ENCODE measurements at places on chromosomes 16 and 17.

DNA sequence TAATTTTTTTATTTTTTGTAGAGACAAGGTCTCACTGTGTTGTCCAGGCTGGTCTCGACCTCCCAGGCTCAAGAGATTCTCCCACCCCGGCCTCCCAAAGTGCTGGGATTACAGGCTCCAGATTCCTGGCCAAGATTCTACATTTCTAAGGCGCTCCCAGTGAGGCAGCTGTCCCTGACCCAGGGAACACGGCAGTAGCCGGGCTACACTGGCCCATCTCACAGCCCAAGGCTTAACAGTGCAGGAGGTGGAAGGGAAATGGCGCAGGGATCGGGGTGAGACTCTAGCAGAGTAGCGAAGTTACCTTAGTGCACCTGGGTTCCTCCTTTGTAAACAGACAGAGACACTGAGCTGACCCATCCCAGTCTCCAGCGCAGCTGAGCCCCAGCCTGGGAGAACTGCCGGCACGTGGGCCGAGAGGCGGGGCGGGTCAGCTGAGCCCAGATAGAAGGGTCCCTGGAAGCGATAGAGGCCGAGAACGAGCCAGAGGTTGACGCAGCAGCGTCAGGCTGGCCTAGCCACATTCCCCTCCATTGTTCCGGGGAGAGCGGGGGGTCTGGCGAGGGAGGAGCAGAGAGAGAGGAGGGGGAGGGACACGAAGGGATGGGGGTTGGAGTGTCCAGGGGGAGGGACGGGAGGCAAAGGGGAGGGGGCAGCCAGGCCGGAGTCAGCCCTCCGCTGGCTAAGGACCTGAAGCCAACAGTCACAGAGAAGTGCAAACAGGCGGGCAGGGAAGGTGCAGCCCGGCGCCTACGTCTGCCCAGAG, 2.5 kb downstream of the CARHSP1 start:
- DNase-seq: no peak

DNA sequence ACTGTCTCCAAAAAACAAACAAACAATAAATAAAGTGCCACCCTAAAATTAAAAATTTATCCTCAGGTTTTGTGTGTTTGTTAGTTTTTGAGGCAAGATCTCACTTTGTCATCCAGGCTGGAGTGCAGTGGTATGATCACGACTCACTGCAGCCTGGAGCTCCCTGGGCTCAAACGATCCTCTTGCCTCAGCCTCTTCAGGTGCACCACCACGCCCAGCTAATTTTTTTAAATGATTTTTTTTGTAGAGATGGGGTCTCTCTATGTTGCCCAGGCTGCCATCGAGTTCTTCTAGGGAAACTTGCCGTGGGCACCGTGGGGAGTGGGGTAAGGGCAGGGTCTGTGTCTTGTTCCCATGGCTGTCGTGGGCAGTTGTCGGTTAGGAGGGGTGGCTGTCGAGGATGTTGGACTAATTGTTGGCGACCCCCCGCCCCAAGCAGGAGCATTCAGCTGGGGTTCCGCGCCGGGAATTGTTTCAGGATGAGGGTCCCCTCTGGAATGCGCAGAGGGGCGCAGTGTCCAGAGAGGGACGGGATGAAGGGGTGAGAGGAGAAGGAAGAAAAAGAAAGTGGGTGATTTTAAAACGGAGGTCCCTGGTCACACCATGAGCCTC, 1.1 kb upstream of the RNF213 start:
- no peak for DNase-seq

GRCh38 chr17:79043191-79043930, 19.4 kb downstream of the C1QTNF1 start:
- DNase-seq: no peak

DNA sequence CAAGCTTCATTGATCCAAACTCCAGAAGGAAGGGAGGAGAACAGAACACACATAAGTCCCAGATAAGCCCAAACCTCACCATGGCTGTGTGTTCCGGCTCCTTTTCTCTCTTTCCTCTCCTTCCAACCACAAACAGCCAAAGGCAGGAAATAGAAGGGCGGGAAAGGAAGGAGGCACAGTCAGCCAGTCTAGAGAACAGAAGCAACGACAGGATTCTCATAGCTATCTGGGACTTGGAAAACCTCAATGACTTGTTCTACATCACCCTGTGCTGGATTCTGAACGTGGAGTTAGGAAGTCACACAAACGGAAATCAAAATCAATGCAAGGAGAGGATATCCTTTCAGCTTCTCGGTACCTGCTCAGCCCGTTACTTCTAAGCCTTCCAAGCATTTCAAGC, 9.0 kb downstream of the CRK start:
- no peak for DNase-seq

DNA sequence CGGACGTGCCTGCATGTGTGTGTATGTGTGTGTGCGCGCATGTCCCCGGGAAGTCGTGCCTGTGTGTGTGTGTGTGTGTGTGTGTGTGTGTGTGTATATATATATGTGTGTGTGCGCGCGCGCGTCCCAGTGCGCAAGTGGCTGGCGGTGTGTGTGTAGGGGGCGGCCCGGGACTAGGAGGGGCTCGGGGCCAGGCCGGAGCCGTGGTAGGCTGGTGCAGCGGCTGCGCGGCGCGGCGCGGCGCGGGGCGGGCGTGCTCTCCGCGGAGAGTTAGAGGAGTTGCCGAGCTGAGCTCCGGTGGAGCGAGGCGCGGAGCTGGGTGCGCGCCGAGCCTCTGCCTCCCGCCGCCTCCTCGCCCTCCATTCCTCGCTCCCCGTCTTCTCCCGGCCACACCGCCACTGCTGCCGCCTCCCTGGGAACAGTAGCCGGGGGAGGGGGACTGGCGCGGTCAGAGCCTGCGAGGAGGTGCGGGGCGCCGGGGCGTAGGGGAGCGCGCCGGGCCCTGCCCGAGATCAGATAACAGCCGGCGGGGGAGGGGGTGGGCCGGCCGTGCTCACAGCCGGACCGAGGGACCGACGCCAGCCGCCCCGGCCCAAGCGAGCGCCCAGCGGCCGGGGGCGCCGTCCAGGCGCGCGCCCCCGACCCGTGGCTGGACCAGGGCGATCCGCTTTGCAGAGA, at the start of gene KCNJ12:
KCNJ12 (plus strand) TSS at position 277 of the 678 bp plus-strand sequence. CDS start 38,986 bp downstream, outside the sequence.
- no peak for DNase-seq

DNA sequence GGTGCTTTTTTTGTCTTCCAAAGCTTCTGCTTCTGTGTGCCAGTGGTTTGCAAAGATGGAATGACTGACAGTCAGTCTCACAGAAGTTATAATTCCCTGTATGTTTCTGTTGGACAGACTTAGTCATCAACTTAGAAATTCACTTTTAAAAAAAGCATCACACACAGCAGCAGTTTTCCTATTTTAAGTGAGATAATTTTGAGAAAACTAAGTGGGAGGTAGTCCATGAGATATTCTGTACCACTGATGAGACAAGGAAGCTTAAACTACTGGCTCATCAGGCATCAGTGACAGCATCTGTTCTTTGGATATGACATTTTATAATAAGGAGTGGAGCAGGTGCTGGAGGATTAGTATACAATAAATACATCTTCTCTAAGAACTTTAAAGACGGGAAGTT, 20.0 kb downstream of the CNP start:
- no peak for DNase-seq

GRCh38 chr17:58493506-58493905, 5.3 kb upstream of the HSF5 start:
- DNase-seq: no peak

DNA sequence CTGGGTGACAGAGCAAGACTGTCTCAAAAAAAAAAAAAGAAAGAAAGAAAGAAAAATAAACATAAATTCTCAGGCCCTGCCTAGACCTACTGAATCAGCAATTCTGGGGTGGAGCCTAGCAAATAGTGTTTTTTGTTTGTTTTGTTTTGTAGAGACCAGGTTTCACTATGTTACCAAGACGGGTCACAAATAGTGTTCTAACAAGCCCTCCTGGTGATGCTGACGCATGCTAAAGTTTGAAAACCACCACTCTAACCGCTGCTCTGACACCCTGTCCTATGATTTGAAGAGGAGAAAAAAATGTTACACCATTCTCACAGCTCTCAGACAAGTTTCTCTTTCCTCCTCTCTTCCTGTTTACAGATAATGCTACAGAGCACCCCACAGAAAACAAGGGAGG, 1.5 kb downstream of the MRPL10 start:
- DNase-seq: no peak

- peak; percentile 66 for DNase-seq
Measured at GRCh38 chr17:40069751-40070708, 7.3 kb downstream of the THRA start.

- no peak for DNase-seq
Measured at GRCh38 chr17:63930951-63931575, 1.1 kb downstream of the CD79B start.

GRCh38 chr16:50841081-50841886, 99.4 kb downstream of the CYLD start:
- DNase-seq: no peak

DNA sequence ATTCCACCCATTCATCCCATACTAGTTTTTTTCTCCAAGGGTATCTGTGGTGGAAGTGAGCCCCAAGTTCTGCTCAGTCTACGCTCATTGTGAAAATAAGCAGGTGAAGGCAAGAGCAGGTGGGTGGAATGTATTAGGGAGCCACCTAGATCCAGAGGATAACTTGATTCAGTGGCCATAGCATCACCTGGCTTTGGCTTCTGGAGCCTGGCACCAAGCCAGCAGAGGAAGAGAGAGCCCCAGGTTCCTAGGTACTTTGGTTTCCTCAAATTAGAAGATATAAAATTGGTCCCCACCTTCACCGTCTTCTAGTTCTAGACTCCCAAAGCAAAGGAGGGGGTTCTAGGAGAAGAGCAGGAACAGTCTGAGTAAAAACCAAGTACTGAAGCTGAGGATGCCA, 4.1 kb downstream of the FXR2 start:
- DNase-seq: no peak

DNA sequence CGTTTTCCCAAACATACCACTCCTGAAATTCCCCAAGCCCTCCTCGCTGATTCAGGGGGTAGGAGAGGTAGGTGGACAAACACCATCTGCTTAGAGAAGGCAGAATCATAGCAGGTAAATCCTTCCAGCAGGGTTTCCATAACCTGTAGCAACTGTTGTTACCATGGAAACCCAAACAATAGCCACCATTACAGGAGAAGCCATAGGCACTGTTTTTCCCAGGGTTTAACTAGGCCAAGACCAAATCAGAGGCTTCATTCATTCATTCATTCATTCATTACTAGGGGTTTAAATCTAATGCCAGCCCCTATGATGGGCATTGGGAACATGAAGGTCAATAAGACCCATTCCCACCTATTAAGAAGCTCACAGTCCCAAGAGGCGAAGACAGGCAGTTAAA, 25.5 kb upstream of the CIITA start:
- no peak for DNase-seq

GRCh38 chr17:56558088-56558487, 35.4 kb upstream of the NOG start:
- no peak for DNase-seq

DNA sequence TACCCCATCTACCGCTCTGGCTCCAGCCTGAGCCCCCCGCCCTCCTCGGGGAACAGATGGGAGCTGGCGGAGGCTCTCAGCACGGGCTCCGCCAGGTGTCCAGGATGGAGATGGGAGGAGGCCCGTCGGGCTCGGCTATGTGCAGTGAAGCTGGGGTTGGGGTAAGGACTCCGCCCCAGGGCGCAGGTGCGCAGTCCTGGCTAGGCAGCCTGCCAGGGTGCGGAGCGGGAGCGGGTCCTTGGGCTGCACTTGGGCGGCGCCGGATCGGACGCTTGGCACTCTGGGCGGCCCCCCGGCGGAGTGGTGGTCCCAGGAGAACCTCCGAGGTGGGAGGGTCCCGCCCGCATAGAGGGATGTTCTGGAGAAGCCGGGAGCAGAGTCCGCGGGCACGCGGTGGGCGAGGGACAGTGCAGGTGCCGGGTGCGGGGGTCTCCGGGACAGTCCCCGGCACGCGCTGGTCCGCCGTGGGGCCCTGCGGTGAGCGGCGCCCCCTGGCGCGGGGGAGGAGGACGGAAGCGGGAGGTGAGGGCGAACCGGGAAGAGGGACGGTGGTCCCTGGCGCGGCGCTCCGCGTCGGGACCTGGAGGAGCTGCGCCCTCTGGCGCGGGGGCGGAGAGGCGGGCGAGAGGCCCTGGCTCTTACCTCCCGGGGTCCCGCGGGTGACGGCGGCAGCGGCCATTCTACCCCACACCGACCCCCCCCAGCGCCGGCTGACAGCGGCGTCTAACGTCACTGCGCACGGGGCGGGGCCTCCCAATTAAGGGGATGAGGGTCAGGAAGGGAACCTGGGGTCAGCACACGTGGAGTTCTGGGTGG, at the start of gene CAMTA2:
CAMTA2 (minus strand) TSS at position 725 of the 816 bp plus-strand sequence. CDS start 1,453 bp downstream, outside the sequence.
- DNase-seq: peak; percentile 17

DNA sequence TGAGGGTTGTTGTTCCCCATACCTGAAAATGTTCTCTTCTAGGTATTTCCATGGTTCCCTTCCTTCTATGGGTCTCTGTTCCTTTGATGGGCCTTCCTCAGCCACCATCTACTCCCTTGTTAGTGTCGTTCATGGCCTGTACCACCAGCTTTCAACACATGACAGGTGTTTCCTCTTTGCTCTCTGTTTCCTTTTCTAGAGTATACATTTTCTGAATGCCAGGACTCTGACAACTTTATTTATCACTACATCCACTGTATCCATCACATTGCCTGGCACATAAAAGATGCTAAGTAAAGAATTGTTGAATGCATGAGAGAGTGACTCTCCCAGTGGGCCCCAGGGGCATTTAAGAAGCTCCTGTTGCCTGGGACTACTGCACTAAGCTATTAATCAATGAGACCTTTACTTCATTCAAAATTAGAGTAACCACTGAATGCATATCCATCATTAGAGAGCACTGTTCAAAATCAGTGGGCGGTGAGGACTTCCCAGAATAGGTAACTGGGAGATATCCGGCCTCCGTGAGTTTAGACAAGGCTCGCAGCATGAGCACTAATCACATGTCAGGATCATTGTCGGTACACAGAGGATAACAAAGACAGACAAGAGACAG, 255.0 kb downstream of the CBLN1 start:
- DNase-seq: no peak
